ENCODE measurements at places on chromosomes 6 and 20. TPM values are rescaled to one million over a fixed set of nuclear protein-coding genes. Genes with fewer than 3 reads are reported as not detected.

DNA sequence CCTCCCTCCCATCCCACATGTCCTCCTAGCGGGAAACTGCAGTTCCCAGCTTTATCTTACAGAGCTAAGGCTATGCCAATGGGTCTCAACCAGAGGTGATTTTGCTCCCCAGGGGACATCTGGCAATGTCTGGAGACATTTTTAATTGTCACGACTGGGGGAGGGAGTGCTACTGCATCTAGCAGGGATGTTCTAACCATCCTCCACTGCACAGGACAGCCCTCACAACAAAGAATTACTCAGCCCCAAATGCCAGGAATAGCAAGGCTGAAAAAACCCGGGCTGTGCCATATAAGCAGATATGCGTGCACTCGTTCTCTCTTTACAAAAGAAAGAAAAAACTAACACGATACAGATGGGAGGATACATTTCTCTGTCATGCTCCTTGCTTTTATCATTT is 8.5 kb downstream of the MRPS18A start:
- H3K4me1 ChIP-seq = no peaks in the 10 kb centered on the region
- H3K36me3 ChIP-seq = peaks cover 59% of the 10 kb centered on the region
- H3K27me3 ChIP-seq = no peaks in the 10 kb centered on the region
- no peak overlapping the region for H3K4me3 ChIP-seq

DNA sequence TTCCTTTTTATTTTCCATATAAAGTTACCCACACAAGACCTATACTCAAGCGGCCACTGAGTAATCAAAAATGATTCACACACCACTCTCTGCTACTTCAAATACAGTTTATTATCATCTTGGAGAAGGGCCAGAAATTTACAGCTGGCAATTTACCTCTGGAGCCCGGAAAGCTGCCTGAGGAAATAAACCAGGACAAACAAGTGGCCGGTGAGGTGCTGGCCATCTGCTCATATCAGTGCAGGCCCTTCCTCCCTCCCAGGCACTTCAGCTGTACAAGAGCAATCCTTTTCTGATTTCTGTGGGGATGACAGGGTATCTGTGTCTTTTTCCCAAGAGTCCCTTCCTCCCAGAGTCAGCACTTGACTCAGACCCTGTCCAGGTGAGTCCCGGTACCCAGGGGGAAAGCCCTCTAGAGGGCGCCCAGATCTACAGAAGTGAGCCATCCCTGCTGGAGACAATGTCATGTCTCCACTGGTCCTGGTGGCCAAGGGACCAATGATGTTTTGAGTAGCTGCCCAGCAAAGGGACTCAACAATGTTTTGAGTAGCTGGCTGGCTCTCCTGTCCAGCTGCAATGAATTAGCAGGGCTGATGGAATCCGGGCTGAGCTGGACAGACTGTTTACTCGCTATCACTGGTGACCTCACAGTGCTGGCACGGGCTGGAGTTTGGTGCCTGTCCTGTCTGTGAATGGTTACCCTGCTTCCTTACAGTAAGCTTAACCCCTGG is 23.6 kb downstream of the LRP11 start:
- H3K27ac ChIP-seq = no peak overlapping the region
- no peak for DNase-seq
- H3K27me3 ChIP-seq = no peaks in the 10 kb centered on the region
- H3K4me1 ChIP-seq = peaks cover 22% of the 10 kb centered on the region

DNA sequence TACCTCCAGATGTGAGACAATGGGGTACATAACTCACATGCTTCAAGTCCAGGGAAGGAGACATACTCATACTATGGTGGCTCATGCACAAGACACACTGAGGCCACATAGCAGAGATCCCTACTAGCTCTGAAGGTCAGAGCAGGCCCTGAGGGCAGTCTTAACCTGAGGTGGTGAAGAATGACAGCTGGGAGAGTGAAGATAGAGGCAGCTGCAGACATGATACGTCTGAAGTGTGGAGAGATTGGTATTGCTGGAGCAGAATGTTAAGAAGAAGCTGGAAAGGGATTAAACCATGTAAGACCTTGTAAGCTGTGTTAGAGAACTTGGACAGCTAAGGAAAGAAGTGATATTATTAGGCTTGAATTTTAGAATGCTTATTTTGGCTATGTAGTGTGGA is 32.9 kb downstream of the PGM3 start:
- DNase-seq = no peak
- peaks cover 10% of the 10 kb centered on the region for H3K36me3 ChIP-seq
- no peak overlapping the region for H3K4me3 ChIP-seq

- no peak overlapping the region for H3K4me3 ChIP-seq
- DNase-seq = no peak
- no peaks in the 10 kb centered on the region for H3K4me1 ChIP-seq
- H3K27me3 ChIP-seq = no peaks in the 10 kb centered on the region
- H3K36me3 ChIP-seq = peaks cover 58% of the 10 kb centered on the region
- no peak overlapping the region for H3K27ac ChIP-seq
Observed at GRCh38 chr20:38418509-38419204, 16.5 kb downstream of the SNHG17 start.

GRCh38 chr20:50546729-50547314 is 36.6 kb downstream of the PTPN1 start:
- H3K4me1 ChIP-seq = peaks cover 33% of the 10 kb centered on the region
- no peak for DNase-seq
- H3K27ac ChIP-seq = no peak overlapping the region
- H3K27me3 ChIP-seq = no peaks in the 10 kb centered on the region
- peaks cover 4% of the 10 kb centered on the region for H3K36me3 ChIP-seq

- no peak overlapping the region for H3K27ac ChIP-seq
- H3K4me3 ChIP-seq = no peak overlapping the region
- H3K36me3 ChIP-seq = no peaks in the 10 kb centered on the region
- DNase-seq = no peak
Observed at GRCh38 chr20:62716198-62716940, 7.7 kb downstream of the NTSR1 start.

GRCh38 chr6:150072201-150072600 is 3.3 kb upstream of the ULBP3 start:
- H3K27me3 ChIP-seq = no peaks in the 10 kb centered on the region
- DNase-seq = no peak
- H3K27ac ChIP-seq = no peak overlapping the region
- H3K36me3 ChIP-seq = no peaks in the 10 kb centered on the region

DNA sequence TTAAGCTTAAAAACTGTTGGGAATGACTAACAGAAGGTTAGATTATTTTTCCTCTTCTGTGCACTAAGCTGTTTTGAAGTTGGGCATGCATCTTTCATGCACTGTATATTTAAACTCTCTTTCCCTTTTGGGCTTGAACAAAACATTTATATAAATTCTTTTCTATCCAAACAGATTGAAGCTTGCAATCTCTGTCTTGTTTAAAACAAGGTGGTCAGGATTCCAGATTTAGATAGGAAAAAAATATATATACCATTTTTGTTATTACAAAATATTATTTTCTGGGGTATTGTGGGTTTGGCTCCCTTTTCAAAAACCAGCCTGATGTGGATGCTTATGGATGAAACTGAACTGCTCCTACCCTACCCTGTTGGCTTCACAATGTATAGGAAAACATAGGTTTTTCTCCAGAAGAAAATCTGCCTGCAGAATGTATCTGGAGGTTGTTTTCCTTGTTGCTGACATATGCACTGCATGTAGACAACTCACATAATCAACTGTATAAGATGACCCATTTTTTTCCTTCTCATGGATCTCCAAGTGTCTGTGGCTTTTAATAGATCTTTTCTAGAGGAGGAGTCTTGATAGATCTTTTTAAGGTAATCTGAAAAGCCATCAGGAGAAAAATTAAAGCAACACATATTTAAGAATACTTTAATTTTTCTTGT is 146.3 kb downstream of the PRL start:
- no peak overlapping the region for H3K4me3 ChIP-seq
- no peak overlapping the region for H3K27ac ChIP-seq
- peaks cover 6% of the 10 kb centered on the region for H3K27me3 ChIP-seq
- H3K4me1 ChIP-seq = no peaks in the 10 kb centered on the region
- no peaks in the 10 kb centered on the region for H3K36me3 ChIP-seq

GRCh38 chr20:21435576-21435975 is 38.2 kb upstream of the NKX2-4 start:
- H3K27ac ChIP-seq = peak overlapping the region; percentile 4
- H3K4me1 ChIP-seq = peaks cover 17% of the 10 kb centered on the region
- H3K36me3 ChIP-seq = no peaks in the 10 kb centered on the region
- no peak for DNase-seq
- H3K27me3 ChIP-seq = no peaks in the 10 kb centered on the region

DNA sequence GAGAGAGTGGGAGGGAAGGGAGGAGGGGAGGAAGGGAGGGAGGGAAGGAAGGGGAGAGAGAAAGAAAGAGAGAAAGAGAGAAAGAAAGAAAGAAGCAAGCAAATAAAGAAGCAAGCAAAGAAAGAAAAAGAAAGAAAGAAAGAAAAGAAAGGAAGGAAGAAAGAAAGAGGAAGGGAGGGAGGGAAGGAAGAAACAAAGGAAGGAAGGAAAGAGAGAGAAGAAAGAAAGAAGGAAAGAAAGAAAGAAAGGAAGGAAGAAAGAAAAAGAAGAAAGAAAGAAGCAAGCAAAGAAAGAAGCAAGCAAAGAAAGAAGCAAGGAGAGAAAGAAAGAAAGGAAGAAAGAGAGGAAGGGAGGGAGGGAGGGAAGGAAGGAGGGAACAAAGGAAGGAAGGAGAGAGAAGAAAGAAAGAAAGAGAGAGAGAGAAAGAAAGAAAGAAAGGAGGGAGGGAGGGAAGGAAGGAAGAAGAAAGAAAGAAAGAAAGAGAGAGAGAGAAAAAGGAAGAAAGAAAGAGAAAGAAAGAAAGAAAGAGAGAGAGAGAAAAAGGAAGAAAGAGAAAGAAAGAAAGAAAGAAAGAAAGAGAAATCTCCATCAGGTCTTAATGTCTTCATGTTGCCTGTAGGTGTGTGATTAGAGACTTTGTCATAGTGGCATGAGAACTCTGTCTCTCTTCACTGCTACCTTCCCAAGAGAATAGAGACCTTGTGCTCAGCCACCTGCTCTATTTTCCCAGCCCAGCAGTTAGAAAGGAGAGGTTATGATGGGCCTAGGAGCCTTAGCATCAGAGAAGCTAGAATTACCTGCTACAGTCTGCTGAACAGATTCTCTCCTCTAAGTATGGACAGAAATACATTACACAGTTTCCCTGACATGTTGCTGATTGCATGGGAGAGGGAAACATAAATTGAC is 5.0 kb downstream of the SEMG1 start:
- DNase-seq = no peak
- H3K36me3 ChIP-seq = no peaks in the 10 kb centered on the region
- H3K4me1 ChIP-seq = no peaks in the 10 kb centered on the region
- H3K4me3 ChIP-seq = no peak overlapping the region
- no peaks in the 10 kb centered on the region for H3K27me3 ChIP-seq
- H3K27ac ChIP-seq = no peak overlapping the region

GRCh38 chr6:153442096-153442495 is 311.0 kb upstream of the RGS17 start:
- no peaks in the 10 kb centered on the region for H3K27me3 ChIP-seq
- no peaks in the 10 kb centered on the region for H3K36me3 ChIP-seq
- H3K4me3 ChIP-seq = no peak overlapping the region
- H3K27ac ChIP-seq = no peak overlapping the region
- DNase-seq = no peak
- no peaks in the 10 kb centered on the region for H3K4me1 ChIP-seq

- no peaks in the 10 kb centered on the region for H3K4me1 ChIP-seq
- no peaks in the 10 kb centered on the region for H3K36me3 ChIP-seq
- H3K27me3 ChIP-seq = no peaks in the 10 kb centered on the region
- H3K27ac ChIP-seq = no peak overlapping the region
Observed at GRCh38 chr6:23447731-23448130, 678.3 kb upstream of the NRSN1 start.

GRCh38 chr6:129653746-129654145 is 56.2 kb downstream of the ARHGAP18 start:
- no peaks in the 10 kb centered on the region for H3K27me3 ChIP-seq
- H3K27ac ChIP-seq = no peak overlapping the region

GRCh38 chr6:6905961-6906518 is 201.7 kb upstream of the RREB1 start:
- H3K27ac ChIP-seq = no peak overlapping the region
- H3K4me1 ChIP-seq = peaks cover 8% of the 10 kb centered on the region
- H3K4me3 ChIP-seq = no peak overlapping the region
- DNase-seq = no peak
- H3K27me3 ChIP-seq = no peaks in the 10 kb centered on the region

GRCh38 chr6:130788954-130789353 is 38.3 kb upstream of the SMLR1 start:
- H3K27ac ChIP-seq = no peak overlapping the region
- no peaks in the 10 kb centered on the region for H3K36me3 ChIP-seq
- H3K27me3 ChIP-seq = no peaks in the 10 kb centered on the region
- H3K4me3 ChIP-seq = no peak overlapping the region

- no peaks in the 10 kb centered on the region for H3K27me3 ChIP-seq
- H3K36me3 ChIP-seq = no peaks in the 10 kb centered on the region
Observed at GRCh38 chr6:14711056-14711703, 534.7 kb upstream of the JARID2 start.

- DNase-seq = no peak
- H3K27ac ChIP-seq = no peak overlapping the region
- H3K4me1 ChIP-seq = peaks cover 11% of the 10 kb centered on the region
Observed at GRCh38 chr6:90024633-90025032, 130.4 kb downstream of the GJA10 start.

GRCh38 chr6:56510984-56511531 is 131.6 kb downstream of the DST start:
- no peaks in the 10 kb centered on the region for H3K27me3 ChIP-seq
- H3K36me3 ChIP-seq = peaks cover 7% of the 10 kb centered on the region
- no peak for DNase-seq

DNA sequence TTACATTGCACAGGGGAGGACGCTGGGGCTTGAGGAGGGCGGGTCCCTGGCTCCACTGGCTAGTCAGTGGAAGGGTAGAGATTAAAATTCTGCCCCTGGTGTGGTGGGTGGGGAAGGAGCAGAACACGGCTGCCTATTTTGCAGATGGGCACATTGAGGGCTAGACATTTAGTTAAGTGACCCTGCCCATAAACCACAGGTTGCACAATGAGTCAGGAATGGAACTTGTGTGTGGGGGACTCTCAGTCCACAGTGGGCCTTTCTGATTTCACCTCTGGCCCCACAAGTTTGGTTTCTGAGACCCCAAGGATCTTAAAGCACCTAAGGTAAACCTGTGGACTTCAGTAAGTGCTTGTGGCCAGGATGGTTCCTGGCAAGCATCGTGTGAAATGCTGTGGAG is 22.0 kb upstream of the CCDC167 start:
- H3K27me3 ChIP-seq = peaks cover 8% of the 10 kb centered on the region
- no peak for DNase-seq
- no peak overlapping the region for H3K27ac ChIP-seq
- H3K4me1 ChIP-seq = no peaks in the 10 kb centered on the region
- no peaks in the 10 kb centered on the region for H3K36me3 ChIP-seq
- no peak overlapping the region for H3K4me3 ChIP-seq

The ZNF451 gene
- 26.1 TPM for polyA plus RNA-seq

The FAM184A gene
- 0.14 TPM for polyA plus RNA-seq

The OR2H2 gene
- polyA plus RNA-seq = not detected

The TGIF2 gene
- polyA plus RNA-seq = 6.7 TPM

The SMPDL3A gene
- polyA plus RNA-seq = 13.4 TPM

The CLPSL1 gene
- polyA plus RNA-seq = not detected

The TREM1 gene
- not detected for polyA plus RNA-seq

The MCCD1 gene
- polyA plus RNA-seq = not detected

The RPS6KA2 gene
- polyA plus RNA-seq = 9.2 TPM

Measured in keratinocyte (primary cell).